ENCODE measurements at places on chromosomes 5 and 9.

DNA sequence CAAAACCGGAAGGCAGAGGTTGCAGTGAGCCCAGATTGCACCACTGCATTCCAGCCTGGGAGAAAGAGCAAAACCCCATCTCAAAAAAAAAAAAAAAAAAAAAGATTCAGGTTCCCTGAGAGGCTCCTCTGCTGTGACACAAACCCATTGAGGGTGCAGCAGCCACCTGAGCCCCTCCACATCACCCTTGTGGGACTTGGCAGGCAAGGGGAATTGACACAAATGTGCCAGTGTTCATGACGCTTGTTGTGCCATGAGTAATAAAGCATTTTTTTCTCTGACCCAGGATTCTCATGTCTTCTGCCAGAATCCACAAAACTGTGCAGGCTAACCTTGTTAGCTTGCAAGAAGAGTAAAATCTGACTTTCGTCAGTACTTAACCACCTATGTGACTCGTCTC, 149.6 kb downstream of the TTC39B start:
- no peak for DNase-seq

DNA sequence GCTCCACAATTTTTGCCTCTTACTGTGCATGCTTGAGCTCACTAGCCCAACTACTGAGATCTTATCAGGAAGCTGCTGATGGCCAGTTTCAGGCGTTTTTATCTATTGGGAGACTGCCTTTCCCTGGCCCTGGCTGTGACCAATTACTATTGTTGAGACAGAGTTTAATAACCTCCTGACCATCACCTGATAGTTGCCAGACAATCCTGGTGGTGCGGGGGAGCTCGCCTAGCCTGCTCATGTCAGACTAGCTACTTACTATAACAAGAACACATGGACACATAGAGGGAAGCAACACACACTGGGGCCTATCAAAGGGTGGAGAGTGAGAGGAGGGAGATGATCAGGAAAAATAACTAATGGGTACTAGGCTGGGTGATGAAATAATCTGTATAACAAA, 13.0 kb upstream of the OXCT1 start:
- no peak for DNase-seq

DNA sequence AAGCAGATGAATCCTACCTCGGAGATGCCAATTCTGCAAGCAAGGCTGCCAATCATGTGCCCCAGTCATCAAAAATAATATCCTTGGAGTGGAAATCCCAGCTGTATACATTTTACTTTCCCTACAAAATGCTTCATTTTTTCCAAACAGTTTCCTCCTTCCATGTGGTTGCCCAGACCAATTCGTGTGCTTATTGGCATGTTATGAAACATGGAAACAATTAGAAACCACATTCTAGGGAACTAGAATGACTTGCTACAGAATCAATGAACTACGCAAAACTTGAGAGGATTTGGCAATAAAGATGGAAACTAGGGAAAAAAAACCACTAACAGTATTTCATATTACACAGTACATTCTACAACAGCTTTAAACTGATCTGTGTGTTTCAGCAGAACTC, 584.5 kb upstream of the DMAC1 start:
- no peak for DNase-seq

- peak; percentile 81 for DNase-seq
Observed at GRCh38 chr5:134113902-134114875, at the start of gene TCF7. TCF7 (plus strand) TSS chr5:134114681; CDS start chr5:134114907, 226 bp downstream.

DNA sequence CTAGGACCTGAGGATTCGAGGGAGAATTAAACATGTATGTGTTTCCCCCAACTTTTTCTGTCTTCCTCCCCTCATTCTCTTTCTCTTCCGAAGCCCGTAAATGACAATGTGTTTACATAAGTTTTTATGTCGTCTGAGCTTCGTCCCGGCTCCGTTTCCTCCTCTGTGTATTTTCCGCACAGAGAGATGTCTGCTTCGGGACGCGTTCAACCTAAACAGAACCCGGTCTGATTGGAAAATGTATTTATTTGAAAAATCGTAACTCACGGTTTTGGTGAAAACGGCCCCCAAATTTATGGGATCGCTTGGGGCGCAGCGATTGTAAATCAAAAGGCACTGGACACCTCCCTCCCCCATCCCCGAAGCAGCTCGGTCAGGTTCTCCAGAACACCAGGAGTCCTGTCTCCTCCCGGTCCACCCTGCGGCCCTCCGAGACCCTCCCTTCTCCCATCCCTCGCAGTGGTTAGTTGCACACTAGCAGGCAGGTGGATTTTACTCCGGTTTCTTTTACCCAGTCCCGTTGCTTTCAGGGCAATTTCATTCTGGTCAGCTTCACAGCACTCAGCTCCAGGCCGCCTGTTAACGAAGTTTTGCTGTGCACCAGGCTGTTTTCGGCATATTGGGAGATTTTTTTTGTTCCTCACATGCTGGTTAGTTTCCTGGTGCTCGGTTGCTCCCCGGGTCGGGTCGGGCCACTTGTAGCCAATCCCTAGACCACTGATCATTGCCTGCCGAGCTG, 5.8 kb upstream of the HAND1 start:
- DNase-seq, result no peak

DNA sequence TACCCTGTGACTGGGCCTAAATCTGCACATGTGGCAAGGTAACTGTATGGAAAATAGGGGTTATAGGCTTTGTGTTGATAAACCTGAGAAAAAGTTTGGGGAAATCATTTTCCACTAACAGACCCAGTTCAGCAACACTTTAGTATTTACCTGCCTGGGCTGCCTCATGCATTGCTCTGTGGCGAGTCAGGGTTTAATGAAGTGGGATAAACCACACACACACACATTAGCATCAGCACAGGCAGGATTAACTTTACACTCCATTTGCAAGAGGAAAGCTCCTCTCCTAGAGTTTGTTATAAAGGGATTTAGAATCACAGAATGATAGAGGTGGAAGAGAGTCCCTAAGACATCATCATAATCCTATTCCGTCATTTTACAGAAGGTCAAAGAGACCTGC, 20.0 kb upstream of the ZCCHC7 start:
- no peak for DNase-seq

DNA sequence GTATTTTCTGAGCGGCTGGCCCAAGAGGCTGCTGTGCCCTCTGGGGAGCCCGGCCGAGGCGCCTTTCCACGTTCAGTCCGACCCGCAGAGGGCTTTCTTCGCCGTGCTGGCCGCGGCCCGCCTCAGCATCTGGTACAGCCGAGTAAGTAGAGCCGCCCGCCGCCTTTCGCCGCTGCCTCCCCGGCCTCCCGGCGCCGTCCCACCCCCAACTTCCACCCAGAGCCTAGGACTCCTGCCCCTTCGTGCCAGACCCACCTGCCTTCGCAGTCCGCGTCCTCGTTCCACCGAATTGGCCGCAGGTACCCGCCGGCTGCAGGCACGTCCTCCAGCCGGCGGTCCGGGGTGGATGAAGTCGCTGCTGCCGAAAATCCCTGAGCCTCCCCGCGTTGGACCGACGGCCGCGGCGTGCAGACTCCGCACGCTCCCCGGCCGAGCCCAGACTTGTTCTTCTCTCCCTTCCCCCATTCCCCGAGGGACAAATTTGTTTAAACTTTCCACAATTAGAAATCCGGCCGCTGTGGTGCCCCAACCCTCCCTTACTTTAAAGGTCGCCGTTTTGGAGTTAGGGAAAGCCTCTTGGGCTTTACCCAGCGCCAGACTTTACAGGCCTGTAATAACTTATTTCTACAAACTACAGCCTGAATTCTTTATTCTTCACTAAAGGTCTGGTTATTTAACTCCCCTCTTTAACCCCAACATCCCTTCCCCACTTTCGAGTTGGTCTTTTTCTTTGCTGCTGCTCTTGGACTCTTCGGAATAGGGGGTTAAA, 589 bp downstream of the RIC1 start:
- DNase-seq, result peak; percentile 44

DNA sequence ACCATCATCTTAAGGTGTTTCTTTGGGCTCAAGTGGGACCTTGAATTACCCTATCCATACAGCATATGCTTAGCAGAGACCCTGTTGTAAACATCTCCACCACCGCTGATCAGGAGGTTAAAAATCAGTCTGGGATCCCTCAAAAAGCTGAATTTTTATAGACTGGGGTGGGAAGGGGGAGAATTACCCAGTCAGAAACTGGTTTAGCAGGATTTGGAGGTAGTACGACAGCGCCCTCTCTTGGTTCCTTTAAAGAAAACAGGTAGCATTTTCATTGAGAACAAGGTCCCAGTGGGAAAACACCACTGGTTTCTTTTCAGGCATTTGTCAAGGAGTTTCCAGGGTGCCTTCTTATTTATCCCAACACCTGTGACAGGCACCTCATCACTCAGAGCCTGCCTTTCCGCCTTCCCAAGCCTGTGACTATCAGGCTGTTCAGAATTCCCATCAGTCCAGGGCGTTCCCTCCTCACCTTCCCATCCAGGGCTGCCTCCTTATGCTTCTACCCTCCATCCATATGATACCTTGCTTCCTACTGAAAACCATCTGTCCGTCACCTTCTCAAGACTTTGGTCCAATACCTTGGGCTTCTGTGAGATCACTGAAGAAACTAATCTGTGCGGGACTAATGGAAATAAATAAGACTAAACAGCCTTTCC, 203.8 kb upstream of the RAI14 start:
- DNase-seq, result no peak

GRCh38 chr5:172855597-172856292, 21.7 kb downstream of the ERGIC1 start:
- DNase-seq, result peak; percentile 92

DNA sequence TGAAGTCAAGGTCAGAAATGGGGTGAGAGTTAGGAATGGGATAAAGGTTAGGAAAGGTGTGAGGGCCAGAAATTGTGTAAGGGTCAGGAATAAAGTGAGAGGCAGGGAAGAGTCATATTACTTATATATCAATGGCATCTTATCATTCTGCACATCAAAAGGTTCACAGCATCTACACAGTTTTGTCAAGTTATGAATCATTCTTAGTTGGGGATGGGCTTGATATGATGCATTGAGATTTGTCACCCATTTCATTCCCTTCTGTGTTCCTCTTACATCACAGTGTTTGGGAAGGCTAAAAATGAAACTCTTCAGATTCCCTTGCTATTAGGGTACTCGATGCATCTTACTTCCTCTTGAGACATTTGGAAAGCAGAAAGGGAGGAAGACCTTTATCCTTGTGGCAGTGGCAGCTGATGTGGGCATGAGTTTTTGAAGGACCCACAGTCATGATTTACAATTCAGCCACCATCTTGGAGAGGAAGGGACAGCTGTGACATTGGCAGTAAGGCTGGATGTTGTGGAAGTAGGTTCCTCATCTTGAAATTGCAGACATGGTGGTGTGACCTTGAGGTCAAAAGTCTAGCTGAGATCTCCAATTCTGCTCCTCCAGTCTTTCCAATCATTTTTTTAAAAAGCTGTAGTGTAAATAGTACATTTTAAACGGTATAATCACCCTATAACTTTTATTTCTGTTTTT, 24.2 kb upstream of the NPR3 start:
- no peak for DNase-seq

GRCh38 chr9:131801810-131802209, 61.9 kb upstream of the RAPGEF1 start:
- DNase-seq, result no peak

DNA sequence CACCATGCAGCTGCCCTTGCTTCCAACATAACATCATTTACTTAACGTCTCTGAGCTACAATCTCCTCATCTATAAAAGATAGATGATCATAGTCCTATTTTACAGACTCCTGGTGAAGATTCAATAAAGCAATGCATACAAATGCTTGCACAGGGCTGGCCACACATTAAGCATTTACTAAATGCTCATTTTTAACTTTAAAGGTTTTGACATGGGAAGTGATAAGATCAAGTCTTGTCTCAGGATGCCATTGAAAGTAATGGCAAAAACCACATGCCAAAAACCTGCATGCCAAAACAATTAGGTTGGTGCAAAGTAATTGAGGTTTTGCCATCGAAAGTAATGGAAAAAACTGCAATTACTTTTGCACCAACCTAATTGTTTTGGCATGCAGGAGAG, 181.2 kb upstream of the ADRA1B start:
- no peak for DNase-seq

- no peak for DNase-seq
Observed at GRCh38 chr5:171868236-171868635, 82.6 kb downstream of the SMIM23 start.

GRCh38 chr5:159161361-159162214, 47.8 kb downstream of the RNF145 start:
- no peak for DNase-seq

DNA sequence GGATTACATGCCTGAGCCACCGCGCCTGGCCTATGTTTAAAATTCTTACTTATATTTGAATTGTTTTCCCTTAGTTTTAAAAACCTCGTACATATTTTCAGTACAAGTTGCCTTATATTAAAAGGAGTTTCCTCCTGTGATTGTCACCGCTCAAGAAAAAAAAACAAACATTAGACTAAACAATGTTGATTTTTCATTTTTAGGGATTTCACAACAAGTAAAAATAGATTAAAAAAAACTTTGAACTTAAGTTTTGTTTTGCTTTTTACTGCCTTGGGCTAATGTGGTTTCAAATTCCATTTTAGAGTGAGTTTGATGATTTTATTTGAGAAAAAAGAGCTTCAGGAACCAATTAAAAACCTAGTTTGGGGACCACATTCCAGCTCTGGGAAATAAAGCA, 1196.6 kb upstream of the CDH18 start:
- DNase-seq, result no peak

GRCh38 chr5:80181618-80182211, 74.1 kb downstream of the SERINC5 start:
- DNase-seq, result no peak

GRCh38 chr9:36640771-36641381, 68.2 kb downstream of the MELK start:
- no peak for DNase-seq

- no peak for DNase-seq
Observed at GRCh38 chr9:120324996-120325642, 254.8 kb downstream of the CDK5RAP2 start.

DNA sequence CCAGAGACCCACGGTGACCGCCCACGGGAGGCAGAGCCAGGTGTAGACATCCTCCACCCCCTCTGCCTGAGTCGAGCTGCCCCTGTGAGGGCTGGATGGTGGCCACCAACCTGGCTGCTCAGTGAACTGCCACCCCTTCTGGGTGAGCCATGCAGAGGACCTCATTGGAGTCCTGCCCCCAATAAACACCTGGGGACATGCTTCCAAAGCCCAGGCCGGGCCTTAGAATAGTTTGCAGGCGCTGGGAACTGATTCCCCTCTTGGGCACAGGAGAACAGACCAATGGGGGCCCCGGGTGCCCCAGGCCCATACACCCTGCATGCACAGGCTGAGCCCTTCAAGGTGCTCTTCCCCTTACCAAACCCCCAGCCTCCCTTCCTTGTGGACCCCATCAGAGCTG, 38.1 kb upstream of the GFPT2 start:
- no peak for DNase-seq

DNA sequence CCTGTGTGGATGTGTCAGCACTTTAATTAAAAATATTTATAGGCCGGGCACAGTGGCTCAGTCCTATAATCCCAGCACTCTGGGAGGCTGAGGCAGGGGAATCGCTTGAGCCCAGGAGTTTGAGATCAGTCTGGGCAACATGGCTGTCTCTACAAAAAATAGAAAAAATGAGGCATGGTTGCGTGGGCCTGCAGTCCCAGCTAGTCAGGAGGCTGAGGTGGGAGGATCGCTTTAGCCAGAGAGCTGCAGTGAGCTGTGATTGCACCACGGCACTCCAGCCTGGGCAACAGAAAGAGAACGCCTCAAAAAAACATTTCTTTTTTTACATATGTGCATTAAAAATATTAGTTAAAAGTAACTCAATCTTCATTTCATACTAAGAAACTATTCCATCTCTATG, 6.2 kb downstream of the TBC1D9B start:
- DNase-seq, result no peak

- DNase-seq, result no peak
Observed at GRCh38 chr5:124660229-124661093, 86.0 kb downstream of the ZNF608 start.
